Ecto neural progenitor cell (in vitro differentiated cells): ENCODE measurements at places on chromosomes 2 and 18.

DNA sequence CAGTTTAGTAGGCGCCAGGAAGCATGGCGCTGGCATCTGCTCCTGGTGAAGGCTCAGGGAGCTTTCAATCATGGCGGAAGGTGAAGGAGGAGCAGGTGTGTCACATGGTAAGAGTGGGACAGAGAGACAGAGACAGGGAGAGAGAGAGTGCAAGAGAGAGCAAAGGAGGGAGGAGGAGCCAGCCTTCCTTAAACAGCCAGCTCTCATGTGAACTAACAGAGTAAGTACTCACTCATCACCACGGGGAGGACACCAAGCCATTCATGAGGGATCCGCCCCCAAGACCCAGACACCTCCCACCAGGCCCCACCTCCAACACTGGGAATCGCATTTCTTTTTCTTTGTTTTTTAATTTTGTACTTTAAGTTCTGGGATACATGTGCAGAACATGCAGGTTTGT lies 40.8 kb upstream of the CLASP1 start:
- DNase-seq: no peak

- no peak for DNase-seq
Observed at GRCh38 chr18:74198453-74198852, 50.1 kb downstream of the TIMM21 start.

GRCh38 chr2:45841752-45842407 lies 190.4 kb downstream of the PRKCE start:
- DNase-seq: no peak

DNA sequence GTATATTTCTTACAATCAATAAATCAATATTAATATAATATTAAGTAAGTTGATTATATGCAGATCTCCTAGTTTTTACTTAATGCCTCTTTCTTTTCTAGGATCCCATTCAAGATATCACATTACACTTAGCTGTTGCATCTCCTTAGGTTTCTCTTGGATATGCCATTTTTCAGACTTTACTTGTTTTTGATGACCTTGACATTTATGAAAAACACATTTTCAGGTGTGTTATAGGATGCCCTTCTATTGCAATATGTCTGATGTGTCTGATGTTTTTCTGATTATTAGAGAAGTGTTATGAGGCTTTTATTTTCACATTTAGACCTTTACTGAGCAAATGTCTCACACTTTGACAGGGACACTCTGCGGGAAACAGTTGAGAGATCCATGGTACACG lies 933.6 kb upstream of the CNTNAP5 start:
- DNase-seq: no peak

GRCh38 chr2:172937884-172938712 lies 137.5 kb upstream of the MAP3K20 start:
- DNase-seq: no peak
